ENCODE measurements at places on chromosomes 12 and 14.

DNA sequence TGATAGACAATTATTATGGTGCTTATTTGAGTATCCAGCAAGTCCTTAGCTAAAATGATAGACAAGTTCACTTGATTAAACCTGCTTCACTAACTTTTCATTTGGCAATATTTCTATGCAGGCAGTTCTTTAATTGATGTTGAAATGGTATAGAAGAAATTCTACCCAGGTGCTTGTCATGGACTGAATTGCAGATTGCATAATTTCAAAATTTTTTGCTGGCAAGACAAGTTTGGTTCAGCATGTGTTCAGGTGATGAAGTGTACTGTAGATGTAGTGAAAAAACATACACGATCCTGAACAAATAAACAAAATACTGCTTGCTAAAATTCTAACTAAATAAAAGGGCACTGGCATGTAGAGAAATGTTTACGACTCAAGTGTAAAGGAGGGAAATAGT, 189.0 kb downstream of the FOXA1 start:
- no peak for DNase-seq

- no peak for DNase-seq
These were observed 22.7 kb downstream of the LRTM2 start for GRCh38 chr12:1842905-1843640.

- no peak for DNase-seq
These were observed 414.5 kb downstream of the PCNX1 start for GRCh38 chr14:71321574-71322315.

GRCh38 chr14:64561631-64562030, 11.9 kb downstream of the PPP1R36 start:
- no peak for DNase-seq

GRCh38 chr12:75553398-75553797, 42.0 kb upstream of the KRR1 start:
- DNase-seq, result no peak

GRCh38 chr12:27252934-27253333, 8.8 kb downstream of the STK38L start:
- no peak for DNase-seq

DNA sequence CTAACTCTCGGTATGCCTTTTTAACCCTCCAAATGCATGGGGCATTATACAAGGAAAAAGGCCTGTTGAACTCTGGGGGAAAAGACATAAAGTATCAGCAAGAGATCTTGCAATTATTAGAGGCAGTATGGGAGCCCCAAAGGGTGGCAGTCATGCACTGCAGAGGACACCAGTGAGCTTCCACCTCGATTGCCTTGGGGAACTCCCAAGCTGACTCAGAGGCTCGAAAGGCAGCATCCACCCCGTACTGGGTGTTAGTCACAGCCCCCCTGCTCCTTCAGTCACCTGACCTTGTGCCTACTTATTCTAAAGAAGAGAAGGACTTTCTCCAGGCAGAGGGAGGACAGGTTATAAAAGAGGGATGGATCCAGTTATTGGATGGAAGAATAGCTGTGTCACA, 781.4 kb upstream of the TMEM132C start:
- no peak for DNase-seq

GRCh38 chr12:23495472-23495871, 454.0 kb downstream of the SOX5 start:
- no peak for DNase-seq

GRCh38 chr12:116552773-116553373, 6.3 kb upstream of the MAP1LC3B2 start:
- no peak for DNase-seq

DNA sequence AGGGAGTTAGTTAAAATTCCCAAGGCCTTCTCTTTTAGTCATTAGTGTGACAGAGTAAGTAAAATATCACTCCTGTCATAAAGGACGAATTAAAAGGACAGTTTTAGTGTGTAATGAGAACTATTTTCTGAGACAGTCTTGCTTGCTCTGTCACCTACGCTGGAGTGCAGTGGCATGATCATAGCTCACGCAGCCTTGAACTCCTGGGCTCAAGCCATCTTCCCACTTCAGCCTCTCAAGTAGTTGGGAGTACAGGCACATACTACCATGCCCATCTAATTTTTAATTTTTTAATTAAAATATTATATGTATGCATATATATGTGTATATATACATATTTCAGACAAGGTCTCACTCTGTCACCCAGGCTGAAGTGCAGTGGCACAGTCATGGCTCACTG, 17.2 kb downstream of the KLC1 start:
- DNase-seq, result no peak

DNA sequence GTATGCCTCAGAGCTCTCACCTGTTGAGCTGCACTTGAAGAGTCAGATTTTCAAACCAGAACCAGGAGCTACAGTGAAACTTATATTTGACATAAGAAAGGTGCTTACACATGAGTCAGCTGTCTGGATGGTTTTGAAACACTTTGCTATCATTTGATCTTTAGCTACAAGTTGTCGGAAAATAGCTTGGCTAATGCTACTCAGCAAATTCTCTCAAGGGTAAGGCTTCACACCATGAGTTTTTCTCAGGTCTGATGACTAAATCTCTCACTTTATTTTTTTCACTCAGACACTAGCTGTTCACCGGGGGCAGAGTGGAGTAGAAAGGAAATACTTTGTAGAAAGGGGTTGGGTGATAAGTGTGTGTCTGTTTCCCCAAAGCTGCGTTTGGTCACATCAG, 171.8 kb downstream of the FLRT2 start:
- DNase-seq, result no peak

GRCh38 chr14:61812347-61813095, 50.3 kb downstream of the SNAPC1 start:
- no peak for DNase-seq

GRCh38 chr12:118816296-118816695, 165.0 kb upstream of the SRRM4 start:
- no peak for DNase-seq

DNA sequence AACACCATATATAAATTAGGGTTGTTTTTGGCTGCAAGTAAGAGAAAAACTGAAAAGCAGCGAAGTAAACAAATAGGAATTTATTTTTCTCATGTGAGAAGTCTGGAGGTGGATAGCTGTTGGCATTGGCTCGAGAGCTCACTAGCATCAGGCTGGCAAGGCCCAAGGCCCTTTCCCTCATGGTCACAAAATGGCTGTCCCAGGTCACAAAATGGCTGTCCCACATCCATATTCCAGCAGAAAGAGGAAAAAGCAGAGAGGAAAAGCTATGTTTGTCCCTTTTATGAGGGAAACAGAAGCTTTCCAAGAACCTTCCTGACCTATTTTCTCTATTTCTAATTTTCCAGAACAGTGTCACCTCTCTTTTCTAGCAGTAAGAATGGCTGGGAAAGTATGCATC, 7.5 kb downstream of the CCDC60 start:
- DNase-seq, result no peak

DNA sequence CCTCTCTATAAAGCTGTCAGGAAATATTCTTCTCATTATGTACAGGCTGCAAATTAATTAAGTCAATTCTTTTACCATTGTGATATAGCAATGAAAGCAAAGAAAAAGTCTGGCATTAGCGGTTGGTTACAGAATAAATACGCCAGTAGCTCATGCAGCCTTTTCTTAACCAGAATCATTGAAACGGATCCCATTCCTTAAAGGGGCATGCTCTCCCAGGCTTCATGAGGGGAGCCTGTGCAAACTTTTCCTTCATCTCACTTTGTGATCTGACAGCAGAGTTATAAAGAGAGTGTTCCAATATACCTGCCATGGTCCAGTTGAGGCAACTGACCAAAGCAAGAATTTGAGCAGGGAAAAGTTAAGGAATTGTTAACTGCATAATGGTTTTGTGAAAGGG, 337.7 kb downstream of the EMP1 start:
- DNase-seq, result no peak

DNA sequence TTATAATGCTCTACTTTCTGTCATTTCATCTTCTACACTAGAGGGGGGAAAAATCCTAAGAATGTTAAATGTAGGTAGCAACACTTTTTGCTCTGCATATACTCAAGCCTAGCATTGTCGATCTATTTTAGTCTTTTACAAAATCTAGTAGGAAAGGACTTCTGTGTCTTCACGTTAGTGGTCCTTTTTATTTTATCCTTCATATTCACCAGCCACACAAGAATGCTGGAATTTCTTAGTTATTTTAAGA, 253.0 kb upstream of the FLRT2 start:
- no peak for DNase-seq

- peak; percentile 84 for DNase-seq
These were observed 18.2 kb downstream of the BICDL1 start for GRCh38 chr12:120007272-120007671.

- DNase-seq, result peak; percentile 53
These were observed 10.8 kb downstream of the SNRNP35 start for GRCh38 chr12:123468786-123469185.

DNA sequence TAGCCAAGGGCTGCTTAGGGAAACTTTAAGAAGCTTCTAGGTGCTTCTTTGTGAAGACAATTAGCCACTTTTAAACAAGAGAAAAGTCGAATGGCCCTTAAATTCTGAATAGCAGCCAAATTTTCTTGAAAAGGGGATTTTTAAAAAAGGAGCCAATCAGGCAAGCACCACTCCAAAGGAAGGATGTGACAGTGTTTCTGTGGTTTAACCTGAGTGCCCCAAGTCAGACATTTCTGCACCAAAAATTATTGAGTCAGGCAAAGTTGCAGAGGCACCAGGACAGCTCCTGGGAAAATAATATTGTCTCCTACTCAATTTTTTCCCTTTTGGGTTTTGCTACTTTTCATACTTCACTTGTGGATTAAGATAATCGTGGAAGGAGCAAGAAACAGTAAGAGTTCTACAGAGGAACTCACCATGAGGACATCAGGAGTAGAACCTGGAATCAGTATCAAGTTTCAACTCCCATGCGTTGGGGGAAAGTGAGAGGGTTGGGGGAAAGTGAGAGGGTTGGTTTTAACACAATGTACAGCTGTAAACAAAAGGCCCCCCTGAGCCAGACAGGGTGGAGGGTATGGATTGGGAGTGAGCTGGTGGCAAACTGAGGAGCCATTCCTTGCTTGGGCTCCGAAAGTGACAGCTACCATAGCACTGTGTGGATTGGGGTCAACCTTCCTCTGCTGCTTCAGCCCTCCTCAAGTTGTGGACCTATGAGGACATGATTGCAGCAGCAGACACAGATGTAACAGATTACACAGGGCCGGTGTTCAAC, 90.8 kb downstream of the SLC38A1 start:
- DNase-seq, result peak; percentile 45

DNA sequence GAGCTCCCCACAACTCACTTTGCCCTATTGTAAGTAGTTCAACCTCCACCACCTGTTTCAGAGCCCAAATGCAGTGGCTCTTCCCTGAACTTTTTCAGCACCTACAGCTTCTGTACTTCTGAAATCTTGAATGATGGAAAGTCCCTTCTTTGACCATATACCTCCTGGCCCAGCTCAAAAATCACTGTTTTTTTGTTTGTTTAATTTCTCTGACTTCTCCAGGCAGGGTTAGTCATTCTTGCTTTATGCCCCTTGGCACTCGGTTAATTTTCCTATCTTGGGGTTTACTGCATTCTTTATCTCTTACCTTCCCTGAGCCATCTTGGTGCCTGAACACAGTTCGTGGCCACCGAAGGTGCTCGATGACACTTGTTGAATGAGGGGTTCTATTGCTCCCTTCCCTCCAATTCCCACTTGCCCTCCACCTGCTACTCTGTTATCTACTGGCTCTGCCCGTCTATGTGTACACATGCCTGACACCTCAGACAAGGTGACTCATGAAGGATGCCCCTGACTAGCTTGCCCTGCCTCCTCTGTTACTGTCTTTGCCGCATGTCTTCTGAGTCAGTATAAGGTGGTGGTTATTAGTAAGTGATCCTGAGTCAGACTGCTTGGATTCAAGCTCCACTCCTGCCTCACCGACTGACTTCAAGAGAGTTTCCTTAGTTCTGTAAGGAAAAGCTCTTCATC, 4.4 kb downstream of the AMHR2 start:
- peak; percentile 46 for DNase-seq

- DNase-seq, result no peak
These were observed 106.3 kb downstream of the ST8SIA1 start for GRCh38 chr12:22228022-22228875.

DNA sequence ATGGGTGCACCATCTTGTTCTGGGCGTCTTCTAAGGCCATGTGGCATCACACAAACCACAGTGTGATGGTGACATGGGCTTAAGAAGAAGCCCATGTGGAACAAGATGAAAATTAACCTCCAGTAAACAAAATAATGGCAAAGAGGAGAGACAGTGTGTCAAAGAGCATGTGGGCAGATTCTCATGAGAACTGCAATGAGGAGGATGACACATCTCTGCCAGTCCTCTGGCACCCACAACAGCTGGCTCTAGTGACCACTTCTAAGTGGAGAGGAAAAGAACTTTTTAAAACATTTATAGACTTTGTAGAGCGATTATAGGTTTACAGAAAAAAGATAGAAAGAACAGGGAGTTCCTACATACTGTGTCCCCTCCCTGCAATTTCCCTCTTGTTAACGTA, 401.4 kb downstream of the ATP23 start:
- no peak for DNase-seq

- no peak for DNase-seq
These were observed 1041.6 kb downstream of the BCL11B start for GRCh38 chr14:98230411-98230810.

DNA sequence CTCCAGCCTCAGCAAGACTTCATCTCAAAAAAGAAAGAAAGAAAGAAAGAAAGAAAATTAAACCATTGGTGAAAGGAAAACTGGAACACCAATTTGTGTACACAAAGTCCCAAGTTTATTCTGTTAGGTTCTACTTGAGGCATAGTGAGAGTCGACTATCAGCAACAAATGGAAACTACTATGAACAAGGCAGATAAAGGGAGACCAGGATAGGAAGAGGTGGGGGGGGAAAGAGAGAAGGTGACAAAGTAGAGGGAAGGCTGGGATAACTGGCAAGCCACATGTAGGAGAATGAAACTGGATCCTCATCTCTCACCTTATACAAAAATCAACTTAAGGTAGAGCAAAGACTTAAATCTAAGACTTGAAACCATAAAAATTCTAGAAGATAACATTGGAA, 25.6 kb downstream of the TFCP2 start:
- no peak for DNase-seq

DNA sequence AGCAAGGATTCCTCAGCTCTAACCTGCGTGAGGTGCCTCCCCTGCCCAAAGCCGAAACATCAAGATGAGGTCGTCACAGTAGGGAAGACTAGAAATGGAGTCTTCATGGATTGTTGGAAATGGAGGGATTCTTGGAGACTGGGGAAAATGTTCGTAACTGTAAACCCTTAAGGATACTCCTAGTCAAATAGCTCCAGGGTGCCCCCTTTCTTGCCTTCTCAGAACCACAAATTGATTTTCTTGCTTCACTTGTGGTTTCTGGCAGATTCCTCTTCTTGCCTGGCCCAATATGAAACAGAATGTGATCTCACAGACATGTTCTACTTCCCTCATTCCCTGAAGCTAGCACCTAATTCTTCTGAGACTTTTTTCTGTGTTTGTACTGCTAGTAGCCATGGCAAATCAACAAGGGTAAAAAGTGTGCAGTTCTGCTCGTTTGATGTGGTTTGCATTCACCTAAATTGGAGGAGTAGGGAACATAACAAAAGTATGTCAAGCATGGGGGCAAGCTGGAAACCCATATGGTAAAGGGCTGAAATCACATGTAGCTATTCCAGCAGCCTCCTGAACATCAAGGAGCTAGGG, 332.0 kb downstream of the PAWR start:
- DNase-seq, result no peak

Data from CD4-positive, alpha-beta T cell treated with Interleukin-2 at 100 ng/mL for 4 hours (primary cell).